ENCODE measurements at places on chromosomes 3 and 15.

GRCh38 chr15:40925495-40925862 is 3.7 kb upstream of the DLL4 start:
- no peak for DNase-seq

DNA sequence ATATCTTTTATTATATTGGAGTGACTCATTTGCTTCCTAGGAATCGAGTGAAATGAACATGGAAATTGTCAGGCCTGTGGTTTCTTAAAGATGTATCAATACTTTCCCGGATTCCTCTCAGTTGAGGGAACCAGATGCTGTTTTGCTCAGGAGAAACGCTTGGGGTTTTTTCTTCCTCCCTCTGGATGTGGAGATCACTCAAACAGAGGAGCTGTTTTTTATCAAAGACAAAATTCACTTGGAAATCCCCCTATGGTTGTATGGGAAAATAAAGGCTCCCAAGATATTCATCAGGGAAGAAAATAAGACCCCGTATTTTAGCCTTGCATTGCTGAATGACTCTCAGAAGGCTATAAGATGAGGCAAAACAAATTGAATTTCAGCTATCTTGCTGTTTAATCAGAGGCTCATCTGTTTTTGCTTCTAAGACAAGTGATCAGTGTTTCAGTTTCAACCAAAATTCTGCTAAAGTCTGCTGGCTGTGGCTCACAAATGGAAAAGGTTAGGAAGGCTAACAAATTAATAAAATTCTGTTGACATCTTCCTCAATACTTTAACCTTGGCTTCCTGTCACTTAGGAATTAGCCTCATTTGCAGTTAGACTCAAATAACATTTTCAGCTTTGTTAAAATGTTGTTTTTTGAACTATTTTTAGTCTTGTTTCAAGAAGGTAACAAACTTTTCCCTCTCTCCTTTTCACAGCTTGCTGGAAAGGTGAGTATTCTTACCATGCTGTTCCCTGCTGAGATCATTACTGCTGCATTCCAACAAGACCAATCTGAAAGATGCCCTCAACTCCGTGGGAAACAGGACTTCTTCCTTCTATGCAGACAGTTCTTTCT is 83.6 kb downstream of the COL6A5 start:
- no peak for DNase-seq

DNA sequence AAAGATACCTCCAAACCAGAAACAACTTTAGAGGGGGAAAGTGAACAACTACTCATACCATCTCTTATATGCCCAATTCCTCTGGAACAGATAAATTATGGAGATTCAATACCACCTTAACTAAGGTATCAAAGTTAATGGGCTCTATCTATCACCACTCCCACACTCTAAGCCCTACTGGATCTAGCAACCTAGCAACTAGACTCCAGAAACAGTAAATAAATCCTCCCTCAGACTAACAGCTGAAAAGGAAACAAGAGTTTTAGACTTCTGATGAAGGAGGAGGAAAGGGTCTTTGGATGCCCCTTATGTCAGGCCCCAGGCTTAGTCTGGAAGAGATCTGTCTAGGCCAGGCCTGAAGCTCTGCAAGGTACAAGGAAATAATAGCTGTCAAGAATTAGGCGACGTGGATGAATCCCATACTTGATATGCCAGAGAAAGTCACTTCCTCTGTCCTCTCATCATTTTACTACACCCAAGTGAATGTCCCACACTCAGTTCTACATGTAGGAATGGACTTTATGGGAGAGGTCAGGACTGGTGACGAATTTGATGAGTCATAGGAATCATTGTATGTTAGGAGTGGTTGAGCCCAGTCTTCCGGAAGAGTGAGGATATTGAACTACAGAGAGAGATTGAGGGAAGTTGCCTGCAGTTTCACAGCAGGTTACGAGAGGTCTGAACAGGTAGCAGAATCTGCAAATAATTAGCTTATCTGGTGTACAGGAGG is 113.8 kb downstream of the AKAP13 start:
- DNase-seq, result no peak

- DNase-seq, result peak; percentile 44
Observed at GRCh38 chr15:77907824-77908751, 169.4 kb downstream of the TBC1D2B start.

- DNase-seq, result no peak
Observed at GRCh38 chr3:7700539-7700938, 801.1 kb upstream of the LMCD1 start.

DNA sequence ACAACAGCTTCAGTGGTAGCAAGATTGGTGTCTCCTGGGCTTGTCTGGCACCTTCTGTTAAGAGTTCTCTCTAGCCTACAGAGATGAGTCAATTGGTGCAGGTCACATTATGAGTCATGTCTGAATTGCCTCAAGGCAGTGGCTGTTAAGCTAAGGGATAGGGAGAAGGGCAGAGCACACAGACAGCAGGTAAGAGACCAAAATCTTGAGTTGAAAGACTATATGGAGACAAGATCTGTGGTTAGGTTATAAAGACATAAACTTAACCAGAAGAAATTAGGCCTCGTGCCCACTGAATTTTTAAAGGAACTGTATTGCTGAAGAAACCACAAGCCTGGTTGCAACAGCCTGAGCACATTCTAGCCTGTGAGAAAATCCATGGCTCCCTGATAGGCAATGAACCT is 19.2 kb upstream of the KPNA1 start:
- peak; percentile 12 for DNase-seq

DNA sequence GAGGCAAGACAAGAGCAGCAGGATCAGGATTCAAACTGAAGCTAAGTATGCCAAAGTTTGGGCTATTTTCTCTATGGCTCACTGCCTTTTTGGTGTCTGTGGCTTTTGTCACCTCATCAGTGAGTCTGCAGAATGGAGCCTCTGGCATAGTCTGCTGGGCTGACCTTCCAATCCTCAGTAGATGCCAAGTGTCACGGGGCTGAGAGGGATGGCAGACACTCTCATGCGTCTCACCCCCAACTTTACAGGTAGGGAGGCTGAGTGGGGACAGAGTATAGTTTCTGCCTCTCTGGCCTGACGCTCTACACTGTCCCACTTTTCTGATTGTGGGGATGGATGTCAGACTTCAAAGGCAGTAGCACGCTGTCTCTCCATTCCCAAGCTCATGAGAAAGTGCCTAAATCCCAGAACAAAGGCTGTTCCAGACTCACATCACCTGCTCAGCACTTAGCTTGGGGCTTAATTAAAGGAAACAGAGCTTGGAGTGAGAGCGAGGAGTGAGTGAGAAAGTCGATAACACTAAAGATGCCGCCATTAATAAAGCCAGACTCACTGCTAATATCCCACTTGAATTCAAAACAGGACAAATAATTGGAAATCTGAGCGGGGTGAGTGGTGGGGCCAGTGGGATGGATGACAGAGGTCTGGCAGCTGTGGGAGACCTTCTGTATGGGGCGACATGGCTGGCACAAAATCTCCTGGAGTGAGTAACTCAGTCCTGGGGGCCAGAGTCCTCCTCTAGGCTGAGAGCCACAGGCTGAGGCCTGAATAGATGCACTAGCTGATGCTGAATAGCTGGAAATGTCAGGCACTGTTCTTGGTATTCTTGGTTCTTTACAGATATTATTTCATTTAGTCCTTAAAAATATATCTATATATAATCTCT is 78.4 kb upstream of the MRPS22 start:
- DNase-seq, result no peak

Measured in stimulated activated CD4-positive, alpha-beta T cell treated with anti-CD3 and anti-CD28 coated beads, Interleukin-1b, Interleukin-23, amount 100 ng/mL, for 24 hours (primary cell).